Stimulated activated CD4-positive, alpha-beta T cell treated with anti-CD3 and anti-CD28 coated beads, Interleukin-1b, Interleukin-23, amount 100 ng/mL, for 1 hour (primary cell): ENCODE measurements at places on chromosomes 3 and 15.

DNA sequence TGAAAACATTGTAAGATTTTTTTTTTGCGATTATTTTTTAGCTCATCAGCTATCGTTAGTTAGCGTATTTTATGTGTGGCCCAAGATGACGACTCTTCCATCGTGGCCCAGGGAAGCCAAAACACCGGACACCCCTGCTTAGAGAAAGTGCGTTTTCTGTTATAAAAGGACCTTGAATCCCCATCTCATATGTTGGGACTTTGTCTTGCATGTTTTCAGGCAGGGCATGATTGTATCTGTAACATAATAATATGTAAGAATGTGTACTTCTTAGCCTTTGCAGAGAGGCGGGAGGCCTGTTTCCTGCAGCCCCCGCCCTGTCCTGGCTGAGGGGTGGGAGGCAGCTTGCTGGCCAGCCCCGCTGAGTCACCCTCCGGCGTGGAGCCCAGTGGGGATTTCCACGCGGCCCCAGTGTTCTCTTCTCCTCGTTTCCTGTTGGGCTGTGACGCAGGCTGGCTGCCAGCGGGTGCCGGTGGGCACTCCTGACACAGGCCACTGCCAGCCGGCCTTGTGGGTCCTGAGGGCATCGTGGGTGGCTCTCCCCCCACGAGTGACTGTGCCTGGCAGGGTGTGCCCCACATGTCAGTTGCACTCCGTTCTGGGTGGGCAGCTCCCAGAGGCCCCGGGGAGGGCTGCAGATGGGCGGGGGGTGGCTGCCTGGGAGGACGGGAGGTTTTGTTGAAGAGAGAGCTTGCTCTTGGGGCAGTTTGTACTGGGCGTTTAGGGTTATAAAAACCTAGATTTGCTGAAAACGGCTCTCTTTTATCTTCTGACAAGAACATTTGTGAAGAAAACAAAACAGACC is 55.6 kb downstream of the SMAD3 start:
- DNase-seq = peak; percentile 69

GRCh38 chr3:158810823-158811724 is 9.2 kb downstream of the MFSD1 start:
- DNase-seq = no peak

DNA sequence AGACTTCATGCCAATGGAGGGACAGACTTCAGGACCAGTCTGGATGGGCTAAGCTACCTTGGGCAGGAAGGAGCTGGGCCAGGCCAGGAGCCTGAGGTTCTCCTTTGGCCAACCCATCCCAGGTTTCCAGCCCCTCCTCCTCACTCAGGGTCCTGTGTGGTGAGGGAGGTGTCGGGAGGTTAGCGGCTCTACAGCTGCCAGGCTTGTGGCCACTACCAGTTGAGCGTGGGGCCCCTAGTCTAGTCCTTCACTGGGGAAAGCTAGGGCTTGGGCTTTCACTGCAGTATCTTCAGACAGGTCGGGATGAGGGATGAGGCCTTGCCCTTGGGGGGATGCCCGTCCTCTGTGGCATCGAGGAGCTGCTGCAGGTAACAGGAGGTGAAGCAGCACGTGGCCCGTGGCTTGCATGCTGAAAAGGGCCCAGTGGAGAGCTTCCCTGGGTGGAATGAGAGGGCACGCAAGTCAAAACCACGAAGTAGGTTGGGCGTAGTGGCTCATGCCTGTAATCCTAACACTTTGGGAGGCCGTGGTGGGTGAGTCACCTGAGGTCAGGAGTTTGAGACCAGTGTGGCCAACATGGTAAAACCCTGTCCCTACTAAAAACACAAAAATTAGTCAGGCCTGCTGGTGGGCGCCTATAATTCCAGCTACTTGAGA is 8.5 kb upstream of the FANCD2 start:
- no peak for DNase-seq

DNA sequence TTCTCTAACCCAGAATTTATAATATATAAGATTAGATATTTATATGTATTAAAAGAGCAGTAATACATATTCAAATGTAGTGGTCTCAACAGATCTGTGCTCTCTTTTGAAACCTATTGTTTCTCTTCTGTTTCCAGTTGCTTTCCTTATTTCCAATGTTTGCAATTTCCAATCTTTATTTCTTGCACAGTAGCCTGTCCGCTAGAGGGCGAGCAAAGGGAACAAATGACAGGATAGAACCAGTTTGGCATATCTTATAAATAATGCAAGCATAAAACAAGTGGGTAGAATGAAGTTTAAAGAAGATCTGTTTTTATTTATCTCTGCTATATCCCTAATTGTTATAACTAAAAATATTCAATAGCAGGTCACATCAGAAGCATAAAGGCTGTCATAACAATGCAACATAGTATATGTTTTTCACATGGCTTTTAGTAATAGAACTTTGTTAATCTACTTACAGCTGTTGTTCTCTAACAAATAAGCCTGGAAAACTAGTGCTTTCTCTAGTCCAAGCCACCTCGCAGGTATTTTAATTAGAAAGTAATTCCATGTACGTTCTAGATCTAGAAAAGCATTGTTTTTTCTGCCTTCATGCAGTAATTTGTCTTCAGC is 15.1 kb upstream of the TCAIM start:
- DNase-seq = peak; percentile 16

DNA sequence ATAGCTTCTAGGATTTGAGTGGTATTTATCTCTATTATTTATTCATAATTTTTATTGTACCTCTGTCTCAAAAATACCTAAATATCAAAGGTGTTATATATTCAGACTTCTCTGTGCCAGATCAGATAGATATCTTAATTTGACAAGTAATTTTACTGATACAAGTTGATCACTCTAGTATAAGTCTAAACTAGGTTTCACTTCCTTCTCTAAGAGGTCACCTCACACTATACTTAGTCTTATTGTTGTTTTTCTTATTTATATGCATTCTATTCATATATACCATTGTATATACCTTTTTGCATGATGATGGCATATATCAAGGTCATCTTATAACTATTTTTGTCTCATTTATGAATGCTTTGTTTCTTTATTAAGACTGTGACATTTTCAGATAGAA is 26.4 kb upstream of the HGD start:
- no peak for DNase-seq

DNA sequence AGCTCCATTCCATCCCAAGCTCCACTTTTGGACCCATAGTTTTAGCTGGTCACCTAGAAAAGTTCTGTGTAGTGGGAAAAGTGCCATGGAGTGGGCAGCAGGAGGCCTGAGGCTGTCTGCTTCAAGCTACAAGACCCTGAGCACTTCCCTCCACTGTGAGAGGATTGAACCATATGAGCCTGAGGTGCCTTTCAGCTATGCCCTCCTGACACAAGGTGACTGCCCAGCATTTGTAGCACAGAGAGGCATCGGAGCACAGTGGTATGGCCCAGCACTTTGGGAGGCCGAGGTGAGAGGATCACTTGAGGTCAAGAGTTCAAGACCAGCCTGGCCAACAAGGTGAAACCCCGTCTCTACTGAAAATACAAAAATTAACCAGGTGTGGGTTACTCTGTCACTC is 3.9 kb upstream of the KBTBD13 start:
- no peak for DNase-seq

DNA sequence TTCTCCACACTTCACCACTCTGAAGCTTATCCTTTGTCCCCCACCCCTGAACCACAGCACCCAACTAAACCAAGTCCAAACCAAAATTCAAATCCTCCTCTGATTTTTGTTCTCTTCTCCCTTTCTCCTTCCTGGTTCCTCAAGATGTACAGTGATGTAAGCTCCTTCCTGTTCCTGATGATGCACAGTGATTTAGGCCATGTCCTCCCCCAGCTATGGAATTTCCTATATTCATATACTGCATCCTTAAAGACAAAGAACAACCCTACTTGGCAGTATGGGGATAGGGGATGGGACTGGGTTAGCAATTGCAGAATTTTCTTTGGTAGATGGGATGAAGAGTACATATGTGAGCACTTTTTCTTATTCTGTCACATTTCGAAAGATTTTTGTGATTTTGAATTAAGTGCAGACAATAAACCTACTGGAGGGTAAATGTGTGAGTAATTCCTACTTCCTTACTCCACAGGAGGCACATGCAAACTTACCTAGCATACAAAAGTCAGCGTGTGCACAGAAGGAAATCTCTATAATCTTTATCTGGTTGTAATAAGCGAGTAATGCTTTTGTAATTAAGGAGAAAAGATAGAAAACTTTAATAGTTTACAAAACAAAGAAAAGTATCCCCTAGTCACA is 125.0 kb downstream of the ANO10 start:
- no peak for DNase-seq

DNA sequence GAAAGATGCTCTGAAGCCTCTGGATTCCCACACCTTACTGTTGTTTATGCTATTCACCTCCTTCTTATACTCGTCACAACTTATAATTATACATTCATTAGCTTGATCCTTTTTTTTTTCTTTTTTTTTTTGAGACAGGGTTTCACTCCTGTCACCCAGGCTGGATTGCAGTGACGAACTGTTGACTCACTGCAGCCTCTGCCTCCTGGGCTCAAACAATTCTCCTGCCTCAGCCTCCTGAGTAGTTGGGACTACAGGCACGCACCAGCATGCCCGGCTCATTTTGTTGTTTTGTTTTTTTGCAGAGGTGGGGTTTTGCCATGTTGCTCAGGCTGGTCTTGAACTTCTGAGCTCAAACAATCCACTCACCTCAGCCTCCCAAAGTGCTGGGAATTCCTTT is 143.6 kb downstream of the PLCL2 start:
- no peak for DNase-seq
